Liver (tissue), 10 donors: ENCODE measurements at places on chromosomes 5 and 9. TPM values are rescaled to one million over a fixed set of nuclear protein-coding genes. Genes with fewer than 3 reads are reported as not detected.

The SPINK5 gene
- not detected for total RNA-seq

GRCh38 chr9:137802021-137802420, 75.6 kb upstream of the CACNA1B start:
- no peak overlapping the region for H3K27ac ChIP-seq
- H3K4me3 ChIP-seq = no peak overlapping the region
- no peak for DNase-seq
- H3K27me3 ChIP-seq = no peaks in the 10 kb centered on the region
- peaks cover 15% of the 10 kb centered on the region for H3K36me3 ChIP-seq

The GZMA gene
- 2.1 TPM for total RNA-seq

DNA sequence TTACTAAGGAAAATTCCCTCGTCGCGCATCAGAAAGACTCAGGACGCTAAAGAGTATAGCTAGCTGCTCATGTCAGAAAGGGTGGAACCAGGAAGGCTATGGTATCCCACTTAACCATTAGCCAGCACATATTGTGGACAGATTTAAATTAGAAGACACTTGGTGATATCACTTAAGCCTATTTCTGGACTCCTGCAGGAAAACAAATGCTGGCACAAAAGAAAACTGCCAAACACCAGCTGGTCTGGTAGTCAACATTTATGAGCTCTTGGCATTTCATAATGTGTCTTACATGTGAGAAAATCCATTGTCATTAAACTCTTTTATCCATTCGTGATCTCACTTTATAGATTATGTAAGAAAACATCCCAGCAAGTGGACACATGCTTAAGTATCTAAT, 377.4 kb downstream of the PTPRD start:
- no peaks in the 10 kb centered on the region for H3K36me3 ChIP-seq
- H3K4me1 ChIP-seq = no peaks in the 10 kb centered on the region
- H3K27ac ChIP-seq = no peak overlapping the region

DNA sequence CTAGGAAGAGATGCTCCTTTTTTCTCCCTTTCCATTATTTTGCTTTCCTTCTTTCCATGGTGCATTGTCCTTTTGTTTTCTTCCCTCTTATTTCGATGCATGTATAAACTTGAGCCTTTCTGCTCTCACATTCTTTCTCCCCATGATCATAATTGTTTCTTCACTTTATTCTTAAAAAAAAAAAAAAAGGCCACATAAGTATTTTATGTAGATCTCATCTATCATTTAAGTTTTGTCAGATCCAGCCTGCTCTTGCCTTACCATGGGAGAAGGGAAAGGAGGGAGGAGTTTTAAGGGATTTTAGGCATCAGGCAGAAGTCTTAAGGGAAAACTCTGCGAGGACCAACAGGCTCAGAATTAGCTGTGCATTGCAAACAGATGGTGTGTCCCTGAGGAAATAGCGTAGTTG, 11.1 kb downstream of the TGFBR1 start:
- peaks cover 2% of the 10 kb centered on the region for H3K4me1 ChIP-seq
- no peak for DNase-seq
- no peak overlapping the region for H3K4me3 ChIP-seq
- H3K27me3 ChIP-seq = no peaks in the 10 kb centered on the region

DNA sequence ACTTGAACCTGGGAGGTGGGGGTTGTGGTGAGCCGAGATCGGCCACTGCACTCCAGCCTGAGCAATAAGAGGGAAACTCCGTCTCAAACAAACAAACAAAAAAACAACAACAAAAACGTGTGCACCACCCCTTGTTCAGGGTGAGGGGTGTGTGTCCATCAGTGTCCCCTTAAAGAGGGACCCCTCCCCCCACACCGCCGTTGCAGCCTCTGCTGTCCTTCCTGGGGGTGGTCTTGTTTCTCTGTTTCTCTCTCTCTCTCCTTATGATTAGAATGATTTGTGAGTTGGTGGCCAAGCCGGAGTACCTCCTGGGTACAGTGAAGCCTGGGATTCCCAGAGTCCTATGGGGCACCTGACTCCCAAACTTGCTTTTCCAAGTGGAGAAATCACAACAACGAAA, 49.6 kb downstream of the RGS3 start:
- DNase-seq = no peak
- no peak overlapping the region for H3K27ac ChIP-seq
- no peaks in the 10 kb centered on the region for H3K36me3 ChIP-seq
- peaks cover 20% of the 10 kb centered on the region for H3K4me1 ChIP-seq

- no peak for DNase-seq
- H3K27ac ChIP-seq = no peak overlapping the region
- no peaks in the 10 kb centered on the region for H3K27me3 ChIP-seq
- no peak overlapping the region for H3K4me3 ChIP-seq
These were observed 34.5 kb upstream of the NIPBL start for GRCh38 chr5:36842087-36842486.

GRCh38 chr5:161483721-161484120, 62.8 kb downstream of the GABRB2 start:
- H3K4me3 ChIP-seq = no peak overlapping the region
- no peaks in the 10 kb centered on the region for H3K36me3 ChIP-seq
- H3K27me3 ChIP-seq = no peaks in the 10 kb centered on the region
- H3K27ac ChIP-seq = no peak overlapping the region
- DNase-seq = no peak
- no peaks in the 10 kb centered on the region for H3K4me1 ChIP-seq

DNA sequence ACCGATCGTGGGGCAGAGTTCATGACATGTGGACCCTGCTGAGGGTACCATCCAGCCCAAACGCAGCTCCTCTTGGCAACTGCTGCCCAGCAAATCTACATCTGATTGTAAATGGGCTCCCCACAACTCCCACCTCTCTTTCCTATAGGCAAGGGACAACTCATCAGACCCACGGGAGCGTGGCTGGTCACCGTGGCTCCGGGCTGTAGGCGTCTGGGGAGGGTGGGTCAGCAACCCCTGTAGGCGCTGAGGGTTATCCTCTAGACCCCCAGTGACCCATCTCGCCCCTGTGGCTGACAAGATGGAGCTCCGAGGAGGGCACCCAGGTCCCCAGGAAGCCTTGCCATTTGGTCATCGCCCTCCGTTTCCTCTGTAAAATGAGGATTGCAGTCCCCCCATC, 122.4 kb downstream of the ZNF354C start:
- no peak overlapping the region for H3K27ac ChIP-seq
- no peak overlapping the region for H3K4me3 ChIP-seq
- H3K27me3 ChIP-seq = no peaks in the 10 kb centered on the region
- no peaks in the 10 kb centered on the region for H3K36me3 ChIP-seq
- H3K4me1 ChIP-seq = no peaks in the 10 kb centered on the region

DNA sequence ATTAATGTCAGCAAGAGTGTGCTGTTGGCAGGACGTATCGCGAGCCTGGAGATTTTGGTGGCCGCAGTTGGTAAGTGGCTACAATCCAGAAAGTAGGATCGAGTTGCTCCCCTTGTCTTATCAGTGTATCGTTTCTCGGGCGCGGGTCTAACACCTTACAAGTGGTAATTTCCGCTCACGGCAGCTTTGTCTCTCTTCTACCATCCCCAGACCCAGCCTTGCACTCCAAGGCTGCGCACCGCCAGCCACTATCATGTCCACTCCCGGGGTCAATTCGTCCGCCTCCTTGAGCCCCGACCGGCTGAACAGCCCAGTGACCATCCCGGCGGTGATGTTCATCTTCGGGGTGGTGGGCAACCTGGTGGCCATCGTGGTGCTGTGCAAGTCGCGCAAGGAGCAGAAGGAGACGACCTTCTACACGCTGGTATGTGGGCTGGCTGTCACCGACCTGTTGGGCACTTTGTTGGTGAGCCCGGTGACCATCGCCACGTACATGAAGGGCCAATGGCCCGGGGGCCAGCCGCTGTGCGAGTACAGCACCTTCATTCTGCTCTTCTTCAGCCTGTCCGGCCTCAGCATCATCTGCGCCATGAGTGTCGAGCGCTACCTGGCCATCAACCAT, 1.1 kb downstream of the PTGER4 start:
- H3K36me3 ChIP-seq = no peaks in the 10 kb centered on the region
- H3K4me1 ChIP-seq = peaks cover 10% of the 10 kb centered on the region
- peak overlapping the region; percentile 43 for H3K4me3 ChIP-seq
- DNase-seq = no peak
- no peaks in the 10 kb centered on the region for H3K27me3 ChIP-seq
